Daoy (cell line): ENCODE measurements at places on chromosomes 1 and 21. TPM values are rescaled to one million over a fixed set of nuclear protein-coding genes. Genes with fewer than 3 reads are reported as not detected.

The EFHD2 gene
- 73.0 and 88.0 TPM in 2 replicates for total RNA-seq

GRCh38 chr1:166127003-166127402 is 39.8 kb downstream of the FAM78B start:
- DNase-seq: no peak

- DNase-seq: no peak
Measured at GRCh38 chr1:240619906-240620621, 8.1 kb upstream of the GREM2 start.

GRCh38 chr1:18735224-18735997 is 104.8 kb downstream of the PAX7 start:
- DNase-seq: no peak

GRCh38 chr1:56167596-56167995 is 411.8 kb downstream of the PLPP3 start:
- no peak for DNase-seq
